ENCODE measurements at places on chromosomes 1 and 21. TPM values are rescaled to one million over a fixed set of nuclear protein-coding genes. Genes with fewer than 3 reads are reported as not detected.

GRCh38 chr1:156648496-156648895, 6.6 kb downstream of the BCAN start:
- H3K4me1 ChIP-seq: no peaks in the 10 kb centered on the region
- H3K27me3 ChIP-seq: peaks cover 87% of the 10 kb centered on the region
- no peaks in the 10 kb centered on the region for H3K36me3 ChIP-seq
- DNase-seq: no peak
- no peak overlapping the region for H3K4me3 ChIP-seq

DNA sequence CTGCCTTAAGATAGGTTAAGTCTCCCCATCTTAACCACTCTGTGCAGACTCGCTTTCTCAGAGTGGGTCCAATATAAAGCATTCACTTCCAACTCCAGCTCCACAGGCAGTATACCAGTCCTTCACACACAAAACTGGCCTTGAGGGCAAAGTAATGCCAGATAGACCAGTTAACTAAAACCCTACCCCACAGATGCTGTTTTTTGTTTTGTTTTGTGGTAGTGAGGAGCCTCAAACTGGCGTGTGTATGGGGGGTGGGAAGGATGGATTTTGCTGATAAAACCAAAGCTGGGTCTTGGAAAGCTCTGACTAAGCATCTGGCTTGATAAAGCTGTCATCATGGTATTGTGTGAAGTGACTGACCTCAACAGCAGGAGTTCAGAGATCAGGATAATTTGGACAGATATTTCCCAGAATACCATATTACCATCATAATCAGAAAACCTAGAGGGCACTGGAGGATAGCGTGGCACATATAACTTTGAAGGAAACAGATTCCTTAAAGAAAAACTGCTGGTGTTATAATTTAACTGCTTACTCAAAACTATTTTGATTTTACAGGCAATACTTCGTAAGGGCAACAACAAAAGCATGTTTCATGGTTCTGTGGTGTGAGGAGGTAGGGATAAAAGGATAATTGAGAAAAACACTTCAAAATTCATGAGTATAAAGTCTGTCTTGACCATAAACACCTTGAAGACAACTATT, 29.6 kb upstream of the CPLANE2 start:
- H3K4me1 ChIP-seq: peaks cover 8% of the 10 kb centered on the region
- no peaks in the 10 kb centered on the region for H3K27me3 ChIP-seq
- no peak for DNase-seq
- H3K27ac ChIP-seq: no peak overlapping the region
- no peak overlapping the region for H3K4me3 ChIP-seq
- H3K36me3 ChIP-seq: no peaks in the 10 kb centered on the region

- no peak overlapping the region for H3K4me3 ChIP-seq
- DNase-seq: no peak
- no peaks in the 10 kb centered on the region for H3K36me3 ChIP-seq
- H3K4me1 ChIP-seq: no peaks in the 10 kb centered on the region
- H3K27ac ChIP-seq: no peak overlapping the region
- no peaks in the 10 kb centered on the region for H3K27me3 ChIP-seq
These were observed 41.4 kb downstream of the ANP32E start for GRCh38 chr1:150194381-150195031.

- H3K4me1 ChIP-seq: peaks cover 7% of the 10 kb centered on the region
- no peak overlapping the region for H3K4me3 ChIP-seq
- no peak for DNase-seq
- no peaks in the 10 kb centered on the region for H3K36me3 ChIP-seq
- H3K27ac ChIP-seq: no peak overlapping the region
- no peaks in the 10 kb centered on the region for H3K27me3 ChIP-seq
These were observed 55.2 kb upstream of the TARBP1 start for GRCh38 chr1:234533975-234534876.

The TTC39A gene
- 5.4 TPM for total RNA-seq

DNA sequence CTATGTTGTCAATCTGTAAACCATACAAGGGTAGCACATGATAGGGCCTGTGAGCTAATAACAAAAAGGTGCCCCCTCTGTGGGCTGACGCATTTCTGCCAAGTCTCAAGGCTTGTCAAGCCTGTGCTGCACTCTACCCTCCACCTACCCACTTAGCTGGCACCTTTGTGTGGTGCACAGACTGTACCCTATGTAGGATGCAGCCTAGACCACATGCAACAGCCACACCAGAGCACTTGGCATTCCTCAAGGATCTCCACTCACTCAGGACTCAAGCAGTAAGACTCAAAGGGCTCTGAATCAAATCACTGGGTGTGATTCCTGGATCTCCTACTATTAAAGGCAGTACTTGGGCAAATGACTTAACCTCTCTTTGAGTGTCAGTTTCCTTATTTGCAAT, 133.5 kb downstream of the BEND5 start:
- no peak for DNase-seq
- H3K27me3 ChIP-seq: no peaks in the 10 kb centered on the region
- no peaks in the 10 kb centered on the region for H3K36me3 ChIP-seq
- no peak overlapping the region for H3K4me3 ChIP-seq

GRCh38 chr1:85451236-85451830, 13.6 kb downstream of the DDAH1 start:
- no peak for DNase-seq
- H3K4me3 ChIP-seq: no peak overlapping the region
- H3K4me1 ChIP-seq: peaks cover 15% of the 10 kb centered on the region

DNA sequence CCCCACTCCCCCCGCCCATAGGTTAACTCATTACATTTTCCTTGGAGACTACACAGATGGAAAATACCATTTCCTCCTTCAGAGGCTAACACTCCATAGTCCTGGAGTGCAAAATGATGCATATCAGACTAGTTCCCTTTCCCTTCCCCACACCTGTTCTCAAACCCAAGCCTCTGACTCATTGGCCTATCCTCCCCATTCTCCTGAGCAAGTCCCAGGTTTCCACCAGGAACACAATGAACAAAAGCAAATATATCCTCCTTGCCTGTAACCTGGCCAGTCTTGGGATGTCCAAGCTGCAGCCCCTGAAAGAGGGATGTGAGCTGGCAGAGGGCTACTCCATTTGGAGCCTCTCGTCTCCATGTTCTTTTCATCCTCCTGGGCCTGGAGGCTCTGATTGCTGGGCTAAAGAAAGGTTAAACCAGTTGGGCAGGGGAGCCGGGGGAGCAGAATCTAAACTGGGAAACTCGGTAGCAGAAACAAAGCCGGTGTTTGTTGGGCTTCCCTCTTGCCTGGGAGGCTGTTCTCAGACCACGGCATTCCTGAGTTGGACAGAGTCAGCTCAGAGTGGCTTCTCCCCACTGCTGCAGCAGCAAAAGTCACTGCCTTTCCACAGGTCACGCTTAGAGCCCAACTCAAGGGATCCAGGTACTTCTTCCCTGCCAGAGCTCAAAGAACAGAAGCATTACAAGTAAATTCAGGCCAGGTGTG, 13.9 kb downstream of the SSR2 start:
- H3K27me3 ChIP-seq: no peaks in the 10 kb centered on the region
- H3K4me3 ChIP-seq: no peak overlapping the region
- peaks cover 23% of the 10 kb centered on the region for H3K36me3 ChIP-seq
- DNase-seq: peak; percentile 49
- 0 out of 2 replicates have a peak overlapping the region, but pooled peaks have one; percentile 66 for H3K27ac ChIP-seq

- no peaks in the 10 kb centered on the region for H3K36me3 ChIP-seq
- H3K4me1 ChIP-seq: peaks cover 3% of the 10 kb centered on the region
- H3K27me3 ChIP-seq: no peaks in the 10 kb centered on the region
These were observed 231.3 kb upstream of the PLXNA2 start for GRCh38 chr1:208475449-208475848.

DNA sequence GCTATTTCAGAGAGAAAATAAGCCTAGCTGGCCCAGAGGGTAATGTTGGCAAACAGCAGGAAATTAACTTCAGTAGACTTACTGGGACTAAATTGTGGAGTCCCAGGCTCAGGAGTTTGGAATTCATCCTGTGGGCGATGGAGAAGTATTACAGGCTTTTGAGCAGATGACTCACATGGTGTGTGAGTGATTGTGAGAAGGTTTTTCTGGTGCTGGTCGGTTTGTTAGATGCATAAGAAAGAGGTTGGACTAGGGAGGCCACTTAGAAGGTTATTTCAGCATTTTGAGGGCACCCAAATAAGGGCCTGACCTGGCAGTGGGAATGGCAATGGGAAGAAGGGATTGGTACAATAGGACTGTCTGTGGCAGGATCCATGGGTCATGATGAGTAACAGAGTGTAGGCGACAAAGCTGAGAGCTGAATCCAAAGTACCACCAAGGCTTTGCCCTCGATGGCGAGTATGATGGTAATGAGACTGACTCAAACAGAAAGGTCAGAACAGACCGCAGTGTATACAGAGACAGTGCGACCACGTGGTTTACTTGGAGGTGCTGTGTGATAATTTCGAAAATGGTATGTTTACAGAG, 69.2 kb upstream of the KIF26B start:
- DNase-seq: no peak
- no peaks in the 10 kb centered on the region for H3K4me1 ChIP-seq
- H3K4me3 ChIP-seq: no peak overlapping the region
- no peaks in the 10 kb centered on the region for H3K27me3 ChIP-seq
- H3K36me3 ChIP-seq: peaks cover 5% of the 10 kb centered on the region

GRCh38 chr1:211339631-211340041, 13.0 kb downstream of the TRAF5 start:
- peak; percentile 21 for DNase-seq
- H3K27ac ChIP-seq: no peak overlapping the region
- no peaks in the 10 kb centered on the region for H3K27me3 ChIP-seq
- peaks cover 6% of the 10 kb centered on the region for H3K4me1 ChIP-seq
- no peaks in the 10 kb centered on the region for H3K36me3 ChIP-seq

The RIPPLY3 gene
- 2.6 TPM for total RNA-seq

The DCST2 gene
- total RNA-seq: not detected

DNA sequence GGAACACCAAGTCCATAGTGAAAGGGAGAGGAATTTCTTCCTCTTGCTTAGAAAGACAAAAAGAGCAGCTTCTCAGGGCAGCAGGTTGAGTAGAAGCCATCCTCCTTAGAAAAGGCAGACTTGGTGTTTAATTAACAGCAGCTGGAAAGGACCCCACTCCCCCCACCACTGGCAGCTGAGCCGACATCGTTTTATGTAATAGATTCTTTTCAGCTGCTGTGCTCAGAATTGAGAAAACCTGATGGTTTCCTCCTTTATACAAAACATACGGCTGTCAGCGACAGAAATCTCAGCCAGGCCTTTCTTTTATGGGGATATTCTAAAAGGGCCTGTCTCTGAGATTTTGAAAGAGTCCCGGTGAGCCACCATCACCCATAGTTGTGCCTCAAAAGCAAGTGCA, 49.9 kb downstream of the MAN1C1 start:
- peaks cover 18% of the 10 kb centered on the region for H3K4me1 ChIP-seq
- H3K36me3 ChIP-seq: no peaks in the 10 kb centered on the region

DNA sequence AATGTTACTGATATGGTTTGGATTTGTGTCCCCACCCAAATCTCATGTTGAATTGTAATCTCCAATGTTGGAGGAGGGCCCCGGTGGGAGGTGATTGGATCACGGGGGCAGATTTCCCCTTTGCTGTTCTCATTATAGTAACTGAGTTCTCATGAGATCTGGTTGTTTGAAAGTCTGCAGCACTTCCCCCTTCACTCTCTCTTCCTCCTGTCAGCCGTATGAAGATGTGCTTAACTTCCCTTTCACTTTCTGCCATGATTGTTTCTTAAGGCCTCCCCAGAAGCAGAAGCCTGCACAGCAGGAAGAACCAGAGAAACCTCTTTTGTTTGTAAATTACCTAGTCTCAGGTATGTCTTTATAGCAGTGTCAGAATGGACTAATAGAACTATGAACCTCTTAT, 28.4 kb downstream of the TRIM33 start:
- H3K4me1 ChIP-seq: peaks cover 12% of the 10 kb centered on the region
- H3K27me3 ChIP-seq: no peaks in the 10 kb centered on the region
- no peak overlapping the region for H3K27ac ChIP-seq
- H3K4me3 ChIP-seq: no peak overlapping the region
- H3K36me3 ChIP-seq: no peaks in the 10 kb centered on the region

The PGLYRP4 gene
- total RNA-seq: not detected

DNA sequence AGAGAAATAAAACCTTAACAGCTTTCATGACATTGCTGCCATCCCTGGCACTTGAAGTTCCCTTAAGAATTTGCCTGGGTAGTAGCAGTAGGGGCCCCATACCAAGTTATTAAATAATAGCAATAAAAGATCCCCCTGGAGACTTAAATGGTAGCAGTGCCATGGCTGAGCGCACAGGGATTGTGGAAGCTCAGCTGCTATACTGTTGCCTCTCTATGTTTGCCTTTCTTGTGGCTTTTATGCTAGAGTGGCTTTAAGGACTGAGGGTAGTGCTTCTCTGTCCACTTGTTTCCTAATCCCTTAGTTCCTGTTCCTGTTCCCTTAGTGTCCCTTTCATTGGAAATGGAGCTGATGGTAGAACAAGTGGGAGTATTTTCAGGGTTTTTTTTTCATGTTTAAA, 42.1 kb downstream of the NCF2 start:
- no peak for DNase-seq
- peaks cover 61% of the 10 kb centered on the region for H3K36me3 ChIP-seq
- no peaks in the 10 kb centered on the region for H3K27me3 ChIP-seq
- H3K27ac ChIP-seq: no peak overlapping the region
- peaks cover 15% of the 10 kb centered on the region for H3K4me1 ChIP-seq

- H3K27me3 ChIP-seq: no peaks in the 10 kb centered on the region
- H3K36me3 ChIP-seq: no peaks in the 10 kb centered on the region
- no peak overlapping the region for H3K27ac ChIP-seq
- no peak for DNase-seq
These were observed 314.8 kb upstream of the CXADR start for GRCh38 chr21:17197996-17198395.

GRCh38 chr1:77347646-77348045, 65.8 kb downstream of the AK5 start:
- H3K27ac ChIP-seq: no peak overlapping the region
- no peaks in the 10 kb centered on the region for H3K4me1 ChIP-seq
- H3K27me3 ChIP-seq: no peaks in the 10 kb centered on the region
